ENCODE measurements at places on chromosomes 1 and 21.
A peak's percentile ranks its signal among the peaks of the same experiment; 100 is the strongest.

GRCh38 chr1:2439369-2439768 lies 27.0 kb upstream of the PEX10 start:
- DNase-seq: no peak

DNA sequence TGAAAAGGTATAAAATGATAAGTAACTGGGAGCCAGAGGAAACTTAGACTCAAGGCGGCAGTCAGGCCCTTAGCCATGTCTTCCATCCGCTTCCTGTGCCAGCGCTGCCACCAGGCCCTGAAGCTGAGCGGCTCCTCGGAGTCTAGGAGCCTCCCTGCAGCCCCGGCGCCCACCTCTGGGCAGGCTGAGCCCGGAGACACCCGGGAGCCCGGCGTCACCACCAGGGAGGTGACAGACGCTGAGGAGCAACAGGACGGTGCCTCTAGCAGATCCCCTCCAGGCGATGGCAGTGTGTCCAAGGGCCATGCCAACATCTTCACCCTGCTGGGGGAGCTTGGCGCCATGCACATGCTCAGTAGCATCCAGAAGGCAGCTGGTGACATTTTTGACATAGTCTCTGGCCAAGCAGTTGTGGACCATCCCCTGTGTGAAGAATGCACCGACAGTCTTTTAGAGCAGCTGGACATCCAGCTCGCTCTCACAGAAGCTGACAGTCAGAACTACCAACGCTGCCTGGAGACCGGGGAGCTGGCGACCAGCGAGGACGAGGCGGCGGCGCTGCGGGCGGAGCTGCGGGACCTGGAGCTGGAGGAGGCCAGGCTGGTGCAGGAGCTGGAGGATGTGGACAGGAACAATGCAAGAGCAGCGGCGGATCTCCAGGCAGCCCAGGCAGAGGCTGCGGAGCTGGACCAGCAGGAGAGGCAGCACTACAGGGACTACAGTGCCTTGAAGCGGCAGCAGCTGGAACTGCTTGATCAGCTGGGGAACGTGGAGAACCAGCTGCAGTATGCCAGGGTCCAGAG lies at the start of gene BECN2:
Gene BECN2, plus strand, starts transcription at position 76 of the 803 bp plus-strand sequence. Its CDS starts 0 bp downstream, at position 76.
- no peak for DNase-seq

DNA sequence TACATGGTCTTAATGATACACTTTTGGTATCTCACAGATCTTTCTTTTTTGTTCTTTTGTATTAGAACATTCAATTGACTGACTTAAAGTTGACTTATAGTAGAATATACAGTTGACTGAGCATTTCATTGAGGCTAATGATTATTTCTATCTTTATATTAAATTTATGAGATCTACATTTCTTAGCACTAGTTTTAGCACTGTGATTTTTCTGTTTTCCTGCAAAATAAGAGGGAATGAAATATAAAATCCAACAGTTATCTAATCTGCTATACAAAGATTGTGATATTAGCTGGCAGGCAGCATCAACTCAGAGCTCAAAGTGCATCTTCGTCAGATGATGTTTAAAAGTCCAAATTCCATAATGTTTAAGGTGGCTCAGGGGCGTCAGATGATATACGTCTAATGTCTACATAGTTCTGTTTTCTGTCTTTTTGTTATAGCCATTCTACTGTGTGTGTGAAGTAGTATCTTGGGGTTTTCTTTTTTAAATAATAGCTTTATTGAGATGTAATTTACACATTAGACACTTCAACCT lies 85.4 kb downstream of the ATG4C start:
- no peak for DNase-seq

- DNase-seq: no peak
These were observed 14.8 kb upstream of the TMEM240 start for GRCh38 chr1:1554926-1555915.

GRCh38 chr1:185720633-185721272 lies 13.4 kb upstream of the HMCN1 start:
- DNase-seq: peak; percentile 10

All from OCI-LY7 (cell line).